ENCODE measurements at places on chromosomes 6 and 20.

- peak; percentile 69 for DNase-seq
Observed at GRCh38 chr20:33945391-33946081, 48.2 kb upstream of the RALY start.

- no peak for DNase-seq
Observed at GRCh38 chr6:34697904-34698559, 1.5 kb upstream of the ILRUN start.

DNA sequence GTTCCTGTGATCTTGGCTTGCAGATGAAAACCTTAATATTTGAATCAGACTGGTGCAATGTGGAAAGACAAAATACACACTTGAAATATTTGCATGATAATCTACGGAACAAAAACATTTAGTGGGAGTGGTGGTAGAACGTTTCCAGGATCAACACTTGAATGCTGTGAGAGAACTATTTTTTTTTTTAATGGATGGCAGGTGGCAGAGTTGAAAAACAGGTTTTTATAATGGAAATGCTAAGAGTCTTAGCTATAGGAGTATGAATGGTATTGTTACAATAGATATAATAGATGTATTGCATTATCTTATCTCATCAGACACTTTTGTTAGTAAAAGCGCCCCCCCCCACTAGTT is 49.2 kb downstream of the CDKAL1 start:
- no peak for DNase-seq

DNA sequence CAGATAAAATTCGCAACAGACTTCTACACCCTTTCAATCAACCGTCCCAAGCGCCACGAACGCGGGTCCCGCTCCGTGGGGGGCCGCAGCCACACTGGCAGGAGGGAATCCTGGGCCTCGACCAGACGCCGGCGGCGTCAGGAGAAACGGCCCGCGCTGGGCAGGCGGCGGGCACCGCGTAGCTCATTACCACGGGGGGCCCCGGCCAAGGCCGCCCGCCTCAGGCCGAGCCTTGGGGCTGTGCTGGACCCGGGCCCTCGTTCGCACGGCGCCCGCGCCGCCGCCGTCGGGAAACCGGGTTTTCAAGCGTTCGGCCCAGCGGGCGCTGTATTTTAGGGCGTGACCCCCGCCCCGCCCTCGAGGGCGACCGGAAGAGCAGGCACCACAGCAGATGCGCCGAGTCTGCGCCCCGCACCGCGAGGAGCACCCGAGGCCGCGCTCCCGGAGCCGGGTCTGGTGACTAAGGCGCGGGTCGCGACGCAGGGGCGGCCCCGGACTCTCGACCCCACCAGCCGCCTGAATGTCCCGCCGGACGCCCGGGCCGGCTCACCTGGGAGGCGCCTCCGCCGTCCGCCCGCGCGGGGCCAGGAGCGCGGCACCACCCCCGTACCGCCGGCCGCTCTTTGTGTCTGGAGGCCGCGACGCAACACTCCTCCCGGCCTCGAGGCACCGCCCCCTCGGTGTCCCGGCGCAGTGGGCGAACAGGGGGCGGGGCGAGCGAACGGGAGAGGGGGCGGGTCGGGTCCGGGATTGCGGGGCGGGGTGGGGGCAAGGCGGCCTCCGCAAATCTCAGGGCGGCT is at the start of gene NINL:
Gene NINL (minus strand): TSS at position 627 of the 800 bp plus-strand sequence. CDS start 58,944 bp downstream, outside the sequence.
- peak; percentile 83 for DNase-seq

DNA sequence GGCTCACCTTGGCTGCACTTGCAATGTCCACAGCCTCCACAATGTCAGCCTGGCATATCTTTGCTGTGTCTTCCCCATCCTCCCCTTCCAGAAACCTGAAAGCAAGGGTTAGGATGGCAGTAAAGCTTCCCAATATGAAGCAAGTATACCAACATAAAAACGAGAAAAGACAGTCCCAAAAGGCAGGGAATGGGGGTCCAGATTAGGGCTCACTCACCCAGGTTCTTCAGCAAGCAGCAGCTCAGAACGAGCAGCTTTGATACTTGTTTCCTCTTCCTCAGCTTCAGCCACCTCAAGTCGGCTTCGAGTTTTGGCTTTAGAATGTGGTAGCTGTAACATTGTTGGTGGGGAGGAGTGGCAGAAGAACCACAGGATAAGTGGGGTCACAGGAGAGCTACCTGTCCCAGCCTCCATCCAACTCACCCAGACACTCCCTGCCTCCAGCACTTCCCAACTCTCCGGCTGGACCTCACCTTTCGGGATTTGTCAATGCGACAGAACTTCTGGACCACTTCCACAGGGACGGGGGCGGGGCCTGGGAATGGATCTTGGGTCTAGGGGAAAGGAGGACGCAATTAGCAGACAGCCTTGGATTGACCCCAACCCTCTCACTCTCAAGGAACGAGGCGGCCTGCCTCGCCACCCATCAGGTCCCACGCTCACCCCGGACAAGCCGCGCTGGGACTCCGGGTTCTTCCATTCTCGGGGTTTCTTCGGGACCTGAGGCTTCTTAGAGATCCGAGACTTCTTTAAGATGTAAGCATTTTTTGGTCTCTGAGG is 708 bp downstream of the WDR46 start:
- DNase-seq: no peak

DNA sequence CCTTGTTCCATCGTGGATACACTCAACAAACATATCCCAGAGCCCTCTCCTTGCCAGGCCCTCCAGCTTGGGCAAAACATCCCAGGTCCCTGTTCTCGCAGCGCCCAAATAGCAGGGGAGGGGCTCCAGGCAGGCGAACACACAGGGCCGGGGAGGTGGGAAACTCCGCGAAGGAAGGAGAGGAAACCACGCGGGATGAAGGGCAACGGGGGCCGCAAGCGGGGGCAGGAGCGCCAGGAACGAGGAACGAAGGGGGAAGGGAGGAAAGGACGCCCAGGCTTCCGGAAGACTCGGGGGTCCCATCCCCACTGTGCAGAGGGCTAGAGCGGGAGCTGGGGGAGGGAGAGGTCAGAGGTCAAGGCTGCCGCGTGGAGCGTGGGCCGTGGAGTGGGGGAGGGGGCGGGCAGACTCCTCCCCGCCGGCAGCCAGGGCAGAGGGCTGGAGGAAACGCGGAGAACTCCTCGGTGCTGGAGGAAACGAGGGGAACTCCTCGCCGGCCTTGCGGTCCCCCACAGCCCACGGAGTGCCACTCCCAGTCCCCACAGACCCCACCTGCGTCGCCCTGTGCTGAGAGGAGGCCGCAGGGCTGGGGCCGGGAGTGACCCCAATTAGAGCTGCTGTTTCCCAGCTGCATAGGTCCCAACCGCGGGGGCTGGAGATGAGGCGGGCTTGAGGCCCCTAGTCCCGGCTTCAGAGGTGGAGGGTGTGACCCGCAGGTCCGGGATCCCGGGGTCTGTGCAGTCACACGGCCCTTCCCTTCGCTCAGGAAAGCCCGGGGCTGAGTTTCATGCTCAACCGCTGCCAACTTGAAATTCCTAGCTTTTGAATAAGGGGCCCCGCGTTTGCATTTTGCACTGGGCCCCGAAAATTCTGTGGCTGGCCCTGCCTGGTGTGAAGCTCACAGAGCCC is 1.2 kb upstream of the RBM38 start:
- DNase-seq: no peak

- DNase-seq: no peak
Observed at GRCh38 chr6:90490030-90490716, 96.7 kb downstream of the MAP3K7 start.

- DNase-seq: peak; percentile 60
Observed at GRCh38 chr6:105941621-105942412, 144.3 kb upstream of the PRDM1 start.

DNA sequence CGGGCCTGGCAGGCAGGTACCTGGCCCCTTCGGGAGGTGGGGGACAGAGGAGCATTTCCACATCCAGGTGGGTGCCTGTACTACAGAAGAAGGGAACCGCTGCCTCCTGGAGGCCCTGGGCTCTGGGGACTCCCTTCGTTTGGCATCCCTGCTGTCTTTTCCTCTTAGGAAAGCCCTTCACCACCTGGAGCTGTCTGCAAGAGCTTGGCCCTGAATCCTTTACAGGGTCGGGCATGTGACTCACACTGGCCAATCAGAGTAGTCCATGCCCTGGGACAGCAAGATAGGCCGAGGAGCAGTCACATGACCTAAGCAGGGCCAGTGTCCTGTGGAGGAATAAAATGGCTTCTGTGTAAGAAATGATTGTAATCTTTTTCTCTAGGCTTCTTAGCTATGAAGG is 224.9 kb downstream of the ANKRD60 start:
- no peak for DNase-seq

- DNase-seq: peak; percentile 39
Observed at GRCh38 chr6:72650081-72650745, 28.3 kb downstream of the KCNQ5 start.

DNA sequence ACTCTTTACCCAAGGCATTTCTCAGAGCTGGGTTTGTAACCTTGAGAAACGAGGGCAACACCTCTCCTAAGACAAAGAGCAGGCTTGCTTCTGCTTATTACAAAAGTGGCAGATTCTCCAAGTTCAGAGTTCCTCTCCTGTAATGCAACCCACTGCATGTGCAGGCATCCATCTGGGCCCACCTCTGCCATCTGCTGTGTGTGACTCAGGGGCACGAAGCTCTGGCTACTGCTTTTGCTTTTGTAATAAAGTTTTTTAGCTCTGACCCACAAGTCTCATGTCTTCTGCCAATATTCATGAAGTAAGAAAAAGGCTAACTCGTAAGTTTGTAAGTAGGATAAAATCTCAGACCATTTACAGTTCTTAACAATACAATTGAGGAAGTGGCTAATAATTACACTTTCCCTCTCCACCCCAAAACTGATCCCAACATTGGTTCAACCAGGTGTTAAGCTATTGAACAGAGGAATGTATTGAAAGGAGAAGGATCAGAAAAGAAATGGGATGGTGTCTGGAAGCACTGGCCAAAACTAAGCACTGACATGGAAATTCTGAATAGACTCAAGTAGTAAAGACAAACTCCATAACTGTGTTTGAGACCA is 51.7 kb upstream of the SMLR1 start:
- DNase-seq: no peak

DNA sequence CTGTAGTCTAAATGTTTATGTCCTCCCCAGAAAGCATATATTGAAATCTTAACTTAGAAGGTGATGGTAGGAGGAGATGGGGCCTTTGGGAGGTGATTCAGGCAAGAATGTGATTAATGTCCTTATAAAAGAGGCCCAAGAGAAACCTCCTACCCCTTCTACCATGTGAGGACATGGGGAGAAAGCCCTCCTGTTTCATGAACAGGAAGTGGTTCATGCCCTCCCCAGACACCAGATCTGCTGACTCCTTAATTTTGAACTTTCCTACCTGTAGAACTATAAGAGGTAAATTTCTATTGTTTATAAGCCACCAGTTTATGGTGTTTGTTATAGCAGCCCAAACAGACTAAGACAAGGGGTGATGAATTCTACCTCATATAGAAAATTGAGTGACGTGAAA is 8.7 kb upstream of the ECT2L start:
- DNase-seq: no peak

GRCh38 chr6:80133020-80133419 is 26.5 kb downstream of the BCKDHB start:
- DNase-seq: peak; percentile 71

DNA sequence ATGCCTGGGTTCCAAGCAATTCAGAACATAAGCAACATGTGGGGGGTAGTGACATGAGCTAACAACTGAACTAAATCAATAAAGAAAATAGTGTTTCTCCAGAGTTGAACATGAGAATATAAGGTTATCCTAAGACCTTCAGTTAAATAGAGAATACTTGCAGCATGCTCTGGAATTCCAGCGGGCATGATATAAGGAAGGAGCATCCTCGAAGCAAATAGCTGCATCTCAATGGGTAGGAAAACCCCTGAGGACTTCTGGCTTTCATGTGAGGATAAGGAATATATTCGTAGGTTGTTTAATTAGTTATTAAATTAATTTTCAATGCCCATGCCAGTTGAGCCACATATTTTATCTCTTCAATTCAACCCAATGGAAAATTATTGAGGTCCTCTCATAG is 631.2 kb upstream of the EPHA7 start:
- DNase-seq: no peak

GRCh38 chr20:14030991-14031390 is 35.7 kb downstream of the MACROD2 start:
- DNase-seq: no peak

DNA sequence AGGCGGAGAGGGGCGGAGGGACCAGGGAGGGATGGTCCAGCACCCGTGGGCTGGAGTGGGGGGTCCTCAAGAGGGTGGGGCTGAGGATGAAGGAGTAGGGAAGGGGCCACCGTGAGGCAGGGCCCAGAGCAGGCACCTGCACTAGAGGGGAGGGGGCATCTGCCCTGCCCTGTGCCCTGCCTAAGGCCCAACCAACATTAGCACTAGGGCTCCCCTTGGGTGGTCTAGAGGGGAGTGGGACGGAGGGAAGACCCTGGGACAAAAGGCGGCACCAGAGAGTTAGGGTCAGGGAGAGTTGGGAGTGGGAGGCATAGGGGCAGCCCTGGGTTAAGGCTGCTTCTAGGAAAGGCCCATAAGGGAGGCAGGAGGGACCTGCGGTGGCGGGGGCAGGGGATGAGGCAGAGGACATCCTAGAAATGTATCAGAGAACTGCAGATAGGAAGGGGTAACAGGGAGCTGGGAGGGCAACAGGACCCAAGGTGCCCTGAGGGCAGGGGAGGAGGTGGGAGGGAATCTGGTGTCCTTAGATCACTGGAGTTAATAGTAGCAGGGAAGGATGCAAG is 24.5 kb downstream of the HLA-F start:
- no peak for DNase-seq

DNA sequence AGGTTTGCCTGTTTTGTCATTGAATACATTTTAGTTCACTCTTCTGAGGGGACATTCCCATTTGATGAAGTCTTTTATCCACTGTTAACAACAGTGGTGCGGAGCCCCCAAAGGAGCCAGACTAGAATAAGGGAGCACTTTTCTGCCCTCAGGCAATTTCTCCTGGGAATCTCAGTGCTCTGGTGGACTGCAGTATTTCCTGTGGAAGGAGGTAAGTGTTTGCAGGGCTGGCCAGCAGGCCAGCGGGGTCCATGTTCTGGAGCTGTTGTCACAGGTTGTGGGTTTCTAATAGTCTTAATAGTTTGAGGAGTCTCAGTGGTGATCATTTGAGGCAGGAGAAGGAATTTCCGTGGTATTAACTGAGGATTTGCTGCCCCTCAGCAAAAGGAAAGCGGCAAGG is 83.5 kb downstream of the ASXL1 start:
- no peak for DNase-seq

GRCh38 chr6:122713138-122713537 is 66.4 kb upstream of the FABP7 start:
- DNase-seq: no peak

- DNase-seq: peak; percentile 21
Observed at GRCh38 chr6:26613689-26614683, 17.2 kb downstream of the ABT1 start.

DNA sequence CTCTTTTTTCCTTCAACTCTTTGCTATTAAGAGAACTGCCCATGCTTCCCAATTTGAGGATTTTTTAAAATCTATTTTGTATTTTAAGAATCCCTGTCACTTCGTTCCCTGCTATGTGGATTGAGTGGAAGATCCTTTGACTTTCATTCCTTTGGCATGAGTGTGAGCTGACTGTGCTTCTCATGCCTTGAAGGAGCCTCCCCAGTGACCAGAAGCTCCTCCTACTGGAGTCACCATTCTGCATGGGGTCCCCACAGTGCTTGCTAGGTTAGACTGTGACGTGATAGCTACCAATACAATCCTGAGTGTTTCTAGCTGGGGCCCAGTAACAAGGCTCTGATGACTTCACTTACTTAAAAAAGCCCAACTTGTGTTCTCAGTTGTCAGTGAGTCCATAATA is 104.4 kb upstream of the LAMP5 start:
- DNase-seq: peak; percentile 71

All from adipocyte (in vitro differentiated cells).